ENCODE measurements at places on chromosomes 1 and 21.

DNA sequence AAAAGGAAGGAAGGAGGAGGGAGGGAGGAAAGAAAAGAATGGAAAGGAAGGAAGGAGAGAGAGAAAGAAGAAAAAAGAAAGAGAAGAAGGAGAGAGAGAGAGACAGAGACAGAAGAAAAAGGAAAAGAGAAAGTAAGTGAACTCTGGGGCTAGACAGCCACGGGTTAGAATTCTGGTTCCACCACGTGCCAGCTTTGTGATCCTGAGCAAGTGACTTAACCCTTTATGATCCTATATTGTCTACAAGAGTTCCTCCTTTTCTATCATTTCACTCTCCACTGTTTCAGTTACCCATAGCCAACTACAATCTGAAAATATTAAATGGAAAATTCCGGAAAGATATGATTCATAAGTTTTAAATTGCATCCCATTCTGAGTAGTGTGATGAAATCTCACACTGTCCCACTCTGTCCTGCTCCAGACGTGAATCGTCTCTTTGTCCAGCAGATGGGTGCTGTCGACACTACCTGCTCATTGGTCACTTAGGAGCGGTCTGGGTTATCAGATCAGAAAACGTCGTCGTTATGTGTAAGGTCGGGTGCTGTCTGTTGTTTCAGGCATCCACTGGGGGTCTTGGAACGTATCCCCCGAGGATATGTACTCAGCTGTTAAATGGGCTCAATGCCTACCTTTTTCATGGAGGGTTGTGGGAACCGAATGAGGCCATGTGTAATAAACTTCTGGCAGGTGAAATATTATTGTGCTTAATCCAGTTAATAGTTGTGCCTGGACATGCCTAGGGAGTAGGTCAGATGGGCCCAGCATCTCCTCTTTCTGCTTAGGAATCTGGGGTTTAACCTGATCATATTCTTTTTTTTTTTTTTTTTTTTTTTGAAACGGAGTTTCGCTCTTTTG, 19.1 kb downstream of the TMEM51 start:
- no peak for DNase-seq

DNA sequence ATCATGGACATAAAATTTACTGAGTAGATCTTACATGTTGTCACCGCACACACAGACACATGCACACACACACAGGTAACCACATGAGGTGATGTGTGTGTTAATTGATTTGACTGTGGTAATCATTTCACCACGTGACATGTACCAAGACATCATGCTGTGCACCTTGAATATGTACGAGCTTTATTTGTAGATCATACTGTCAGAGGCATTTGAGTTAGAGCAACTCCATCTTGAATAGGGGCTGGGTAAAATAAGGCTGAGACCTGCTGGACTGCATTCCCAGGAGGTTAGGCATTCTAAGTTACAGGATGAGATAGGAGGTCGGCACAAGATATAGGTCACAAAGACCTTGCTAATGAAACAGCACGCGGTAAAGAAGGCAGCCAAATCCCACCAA, 31.7 kb upstream of the TRIM17 start:
- no peak for DNase-seq

DNA sequence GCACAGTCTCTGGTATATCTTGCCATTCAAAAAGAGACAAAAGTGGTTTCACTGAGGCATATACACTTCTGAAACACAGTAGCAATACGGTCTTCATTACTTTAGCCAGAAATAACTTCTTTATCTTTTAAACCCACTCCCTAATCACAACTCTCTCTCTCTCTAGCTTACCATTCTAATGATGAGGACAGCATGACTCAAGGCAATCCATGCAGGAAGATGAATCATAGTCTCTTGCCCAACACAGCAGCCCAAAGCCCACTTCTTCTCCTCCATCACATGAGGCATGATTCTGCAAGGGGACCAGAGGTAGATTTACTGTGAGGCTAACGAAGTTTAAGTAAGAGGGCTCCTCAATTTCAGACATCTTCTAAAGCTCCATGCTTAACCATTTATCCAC, 285.0 kb upstream of the NR5A2 start:
- DNase-seq = peak; percentile 90

- peak; percentile 77 for DNase-seq
Observed at GRCh38 chr1:218537122-218537913, 192.2 kb downstream of the TGFB2 start.

DNA sequence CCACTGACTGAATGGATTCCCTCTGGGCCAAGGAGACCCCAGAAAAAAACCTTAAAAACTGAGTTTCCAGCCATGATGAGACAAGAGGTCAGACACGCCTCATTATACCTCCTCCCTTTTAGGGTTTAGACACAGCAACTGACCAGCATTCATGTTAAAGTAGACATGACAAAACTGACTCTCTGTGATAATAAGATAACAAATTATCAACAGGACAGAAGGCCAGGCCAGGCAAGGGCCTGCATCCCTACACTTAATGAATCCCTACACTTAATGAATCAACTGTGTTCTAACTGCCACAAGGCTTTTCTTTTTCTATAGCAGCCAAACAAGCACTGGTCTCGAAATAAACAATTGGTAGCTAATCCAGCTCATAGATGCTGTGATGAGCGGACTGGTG, 33.3 kb upstream of the FAM89A start:
- DNase-seq = no peak

GRCh38 chr1:186985889-186986491, 157.2 kb downstream of the PLA2G4A start:
- peak; percentile 64 for DNase-seq

- no peak for DNase-seq
Observed at GRCh38 chr1:14934867-14935266, 218.7 kb upstream of the TMEM51 start.

DNA sequence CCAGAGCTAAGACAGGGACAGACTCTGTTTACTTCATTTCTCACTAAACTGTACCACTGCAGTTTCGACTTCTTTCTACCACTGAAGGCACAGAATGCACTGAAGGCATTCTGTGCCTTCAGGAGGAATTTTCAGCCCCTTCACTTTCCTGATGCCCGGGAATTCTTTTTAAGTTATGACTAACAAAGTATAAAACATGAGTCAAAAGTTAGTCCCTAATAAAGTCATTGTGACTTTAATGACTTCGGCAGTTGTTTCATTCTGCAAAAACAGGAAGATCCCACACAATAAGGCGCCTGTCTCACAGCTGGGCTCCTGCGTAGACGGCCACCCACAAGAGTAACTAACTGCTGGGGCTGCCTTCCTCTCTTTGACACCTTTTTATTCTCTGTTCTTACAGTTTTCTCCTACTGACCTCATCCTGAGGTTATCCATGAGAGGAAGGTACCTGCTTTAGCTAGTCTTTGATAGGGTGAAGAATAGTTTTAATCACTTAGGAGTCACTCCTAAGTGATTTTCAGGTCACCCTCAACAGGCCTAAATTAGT, 183.9 kb upstream of the SGIP1 start:
- peak; percentile 71 for DNase-seq

DNA sequence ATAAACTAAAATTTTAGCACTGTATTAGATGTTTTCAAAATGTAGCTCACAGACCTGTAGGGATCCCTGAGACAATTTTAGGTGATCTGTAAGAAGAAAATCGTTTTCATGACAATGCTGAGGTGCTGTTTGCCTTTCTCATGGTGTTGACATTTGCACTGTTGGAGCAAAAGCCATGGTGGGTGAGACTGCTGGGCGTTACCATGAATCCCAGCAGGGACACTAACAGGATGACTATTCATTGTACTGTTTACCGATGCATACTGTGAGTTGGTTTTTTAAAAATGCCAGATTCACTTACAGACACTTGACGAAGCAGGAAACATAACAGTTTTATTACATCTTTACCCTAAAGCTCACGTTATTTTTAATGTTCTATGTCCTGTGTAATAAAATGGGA, 468.5 kb downstream of the PCP4 start:
- DNase-seq = no peak
